ENCODE measurements at places on chromosomes 13 and 19.

GRCh38 chr13:22757530-22758120 lies 423.2 kb upstream of the SGCG start:
- no peak for DNase-seq

GRCh38 chr13:26498656-26499601 lies 58.6 kb upstream of the WASF3 start:
- no peak for DNase-seq

DNA sequence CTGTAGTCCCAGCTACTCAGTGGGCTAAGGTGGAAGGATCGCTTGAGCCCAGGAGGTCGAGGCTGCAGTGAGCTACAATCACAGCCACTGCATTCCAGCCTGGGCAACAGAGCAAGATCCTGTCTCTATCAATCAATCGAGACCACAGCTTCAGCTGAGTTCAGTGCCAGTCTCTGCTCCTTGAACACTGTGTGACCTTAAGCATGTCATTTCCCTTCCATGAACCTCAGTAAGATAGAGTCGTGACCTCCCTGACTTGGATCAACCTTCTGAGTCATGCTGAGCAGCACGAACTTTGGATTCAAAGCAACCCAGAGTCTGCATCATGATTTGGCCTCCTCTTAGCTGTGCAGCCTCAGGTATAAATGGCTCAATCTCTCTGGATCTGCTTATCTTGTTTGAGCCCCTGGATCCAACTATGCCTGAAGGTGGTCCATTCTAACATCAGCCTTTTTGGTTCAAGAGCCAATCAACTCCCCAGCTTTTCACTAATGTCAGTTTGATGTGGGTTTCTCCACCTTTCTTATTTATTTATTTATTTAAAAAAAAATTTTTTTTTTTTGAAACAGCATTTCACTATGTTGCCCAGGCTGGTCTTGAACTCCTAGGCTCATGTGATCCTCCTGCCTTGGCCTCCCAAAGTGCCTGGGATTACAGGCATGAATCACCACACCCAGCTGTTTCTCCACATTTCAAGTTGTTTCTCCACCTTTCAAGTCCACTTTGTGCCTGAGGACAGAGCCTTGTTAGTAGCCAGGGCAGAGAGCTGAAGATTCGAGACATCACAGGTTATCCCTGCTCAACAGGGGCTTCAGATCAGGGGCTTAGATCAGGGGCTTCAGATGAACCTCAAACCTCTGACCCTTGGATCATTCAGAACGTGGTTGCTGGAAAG lies 26.4 kb downstream of the PTPRS start:
- DNase-seq = no peak

GRCh38 chr13:99339736-99340397 lies 32.7 kb upstream of the GPR183 start:
- DNase-seq = no peak

DNA sequence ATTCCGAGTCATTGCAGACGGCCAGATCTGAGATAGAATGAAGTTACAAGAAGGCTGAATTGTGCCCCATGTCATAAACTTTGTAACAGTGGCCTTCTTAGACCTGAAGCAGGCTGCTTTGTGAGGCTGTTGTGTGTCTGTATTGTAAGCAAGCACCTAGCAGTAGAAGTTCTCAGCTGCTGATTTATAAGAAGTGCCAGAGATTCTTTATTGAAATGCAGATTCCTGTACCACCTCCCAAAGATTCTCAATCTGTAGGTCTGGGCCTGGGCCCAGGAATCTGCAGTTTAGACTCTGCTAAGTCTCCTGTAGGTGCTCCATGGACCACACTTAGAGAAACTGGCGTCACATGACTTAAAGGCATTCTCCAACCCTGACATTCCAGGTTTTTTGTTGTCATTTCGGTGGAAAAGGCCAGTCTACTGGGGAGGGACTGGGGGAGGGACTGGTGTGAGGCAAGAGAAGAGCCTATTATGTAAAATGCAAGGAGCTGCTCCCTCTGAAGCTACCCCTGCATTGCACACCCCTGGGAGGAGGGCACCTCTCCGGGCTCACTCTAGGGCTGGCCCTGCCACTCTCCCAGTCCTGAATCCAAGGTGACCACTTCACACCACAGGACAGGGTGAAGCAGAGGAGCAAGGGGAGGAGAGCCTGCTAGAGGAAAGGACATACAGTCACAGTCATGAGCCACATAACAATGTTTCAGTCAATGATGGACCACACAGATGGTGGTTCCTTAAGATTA lies 769 bp upstream of the TMEM272 start:
- DNase-seq = no peak

DNA sequence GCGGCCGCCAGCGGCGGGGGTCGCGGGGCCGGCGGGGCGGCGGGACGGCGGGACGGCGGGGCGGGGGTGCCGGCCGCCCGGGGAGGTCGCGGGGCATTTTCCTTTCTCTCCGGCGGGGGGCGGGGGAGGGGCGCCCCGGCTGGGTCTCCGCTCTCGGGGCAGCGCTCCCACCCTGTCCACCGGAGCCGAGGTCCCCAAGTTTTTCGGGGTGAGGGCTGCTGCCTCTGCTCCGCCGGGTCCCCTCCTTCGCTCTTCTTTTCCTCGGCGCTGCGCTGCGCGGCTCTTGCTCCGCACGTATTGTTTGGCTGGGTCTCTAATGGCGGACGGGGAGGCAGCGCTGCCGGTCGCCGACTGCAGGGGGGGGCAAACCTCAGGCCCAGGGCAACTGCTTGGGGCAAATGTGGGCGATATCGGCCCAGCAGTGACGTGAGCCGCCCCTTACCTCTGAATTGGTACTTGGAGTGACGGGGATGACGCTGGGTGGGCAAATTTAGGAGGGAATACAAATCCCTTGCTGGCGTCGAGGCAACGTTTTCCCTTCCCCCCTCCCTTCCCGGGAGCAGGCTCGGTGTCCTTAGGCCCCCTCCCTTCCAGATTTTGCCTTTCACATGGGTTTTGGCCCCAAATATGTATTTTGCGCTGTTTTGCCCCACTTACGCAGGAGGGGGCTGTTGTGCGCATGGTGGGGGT lies 759 bp downstream of the ZMYM2 start:
- peak; percentile 53 for DNase-seq

- no peak for DNase-seq
Observed at GRCh38 chr13:91948736-91949135, 550.3 kb downstream of the GPC5 start.

- no peak for DNase-seq
Observed at GRCh38 chr13:84659359-84659661, 777.0 kb upstream of the SLITRK1 start.

GRCh38 chr19:15671891-15672579 lies 852 bp upstream of the CYP4F12 start:
- no peak for DNase-seq

DNA sequence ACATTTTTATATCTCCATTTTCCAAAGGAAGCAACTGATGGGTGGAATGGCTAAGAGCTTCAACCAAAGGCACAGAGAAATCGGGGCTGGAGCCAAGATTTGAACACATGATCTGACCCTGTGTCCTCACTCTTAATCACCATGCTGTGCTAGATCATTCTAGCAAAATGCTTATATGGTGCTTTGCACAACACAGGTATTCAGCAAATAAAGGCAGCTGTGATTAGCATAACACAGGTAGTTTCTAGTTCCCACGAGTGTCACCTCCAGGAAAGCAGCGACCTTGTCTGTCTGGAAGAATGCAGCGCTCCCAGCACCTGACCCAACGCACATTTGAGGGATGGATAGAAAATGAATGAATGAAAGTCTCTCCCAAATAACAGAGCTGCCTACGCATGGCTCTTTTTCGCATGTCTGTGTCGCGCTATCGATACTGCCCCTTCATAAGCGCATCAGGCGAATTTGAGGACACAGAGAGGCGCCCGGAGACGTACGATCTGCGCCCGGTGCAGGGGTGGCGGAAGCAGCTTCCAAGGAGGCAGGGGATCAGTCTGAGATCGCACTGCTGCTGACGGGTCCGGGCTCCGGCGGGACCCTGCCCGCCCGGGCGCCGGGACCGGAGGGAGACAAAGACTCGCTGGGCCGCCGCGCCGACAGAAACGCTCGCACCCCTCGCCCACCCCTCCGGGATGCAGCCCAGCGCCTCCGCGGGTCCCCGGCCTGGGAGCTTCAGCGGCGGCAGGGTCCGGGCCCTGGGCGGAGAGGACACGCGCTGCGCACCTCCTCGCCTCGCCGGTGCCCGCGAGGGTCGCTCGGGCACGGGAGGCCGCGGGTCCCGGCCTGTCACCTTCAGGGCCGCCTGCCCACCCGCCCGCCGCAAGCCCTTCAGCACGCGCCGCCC lies 609 bp downstream of the EPS15L1 start:
- no peak for DNase-seq

DNA sequence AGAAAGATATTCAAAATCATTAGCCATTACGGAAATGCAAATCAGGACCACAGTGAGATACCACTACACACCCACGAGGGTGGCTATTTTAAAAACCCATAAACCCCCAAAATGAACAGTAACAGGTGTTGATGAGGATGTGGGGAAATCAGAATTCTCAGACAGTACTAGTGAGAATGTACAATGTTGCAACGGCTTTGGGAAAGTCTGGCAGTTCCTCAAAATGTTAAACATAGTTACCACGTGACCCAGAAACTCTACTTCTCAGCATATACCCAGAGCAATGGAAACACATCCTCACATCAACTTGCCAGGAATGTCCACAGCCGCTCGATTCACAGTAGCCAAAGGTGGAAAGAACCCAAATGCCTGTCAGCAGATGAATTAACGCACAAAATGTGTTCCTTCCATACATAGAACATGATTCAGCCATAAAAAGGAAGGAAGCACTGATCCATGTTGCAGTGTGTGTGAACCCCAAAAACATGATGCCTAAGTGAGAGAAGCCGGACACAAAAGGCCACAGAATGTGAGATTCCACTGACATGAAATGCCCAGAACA lies 7.0 kb downstream of the PLVAP start:
- no peak for DNase-seq

- DNase-seq = no peak
Observed at GRCh38 chr13:75647126-75647784, 11.1 kb downstream of the LMO7 start.

DNA sequence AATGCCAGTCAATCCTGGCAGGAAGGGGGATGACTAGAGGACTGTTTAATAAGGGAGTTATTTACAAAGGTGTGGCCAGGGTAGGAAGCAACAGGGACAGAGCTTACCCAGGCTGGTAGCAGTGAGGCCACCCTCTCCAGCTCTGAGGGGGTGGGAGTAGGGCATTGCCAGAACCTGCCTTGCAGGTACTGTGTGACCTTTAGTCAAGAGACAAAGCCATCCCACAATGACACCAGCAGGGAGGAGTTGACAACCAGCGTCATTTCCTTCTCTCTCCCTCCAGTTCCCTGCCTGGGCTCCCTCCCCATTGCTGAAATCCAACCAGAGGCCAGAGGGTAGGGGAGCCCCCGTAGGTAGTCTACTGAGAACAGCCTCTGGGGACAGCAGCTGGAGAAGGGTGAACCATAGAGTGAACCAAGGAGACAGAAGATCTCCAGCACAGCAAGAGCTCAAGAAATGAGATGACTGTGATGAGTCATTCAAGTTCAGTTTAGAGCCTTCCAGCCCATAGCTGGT lies 33.3 kb upstream of the SPATA13 start:
- no peak for DNase-seq

- no peak for DNase-seq
Observed at GRCh38 chr13:39444866-39445265, 158.1 kb downstream of the LHFPL6 start.

DNA sequence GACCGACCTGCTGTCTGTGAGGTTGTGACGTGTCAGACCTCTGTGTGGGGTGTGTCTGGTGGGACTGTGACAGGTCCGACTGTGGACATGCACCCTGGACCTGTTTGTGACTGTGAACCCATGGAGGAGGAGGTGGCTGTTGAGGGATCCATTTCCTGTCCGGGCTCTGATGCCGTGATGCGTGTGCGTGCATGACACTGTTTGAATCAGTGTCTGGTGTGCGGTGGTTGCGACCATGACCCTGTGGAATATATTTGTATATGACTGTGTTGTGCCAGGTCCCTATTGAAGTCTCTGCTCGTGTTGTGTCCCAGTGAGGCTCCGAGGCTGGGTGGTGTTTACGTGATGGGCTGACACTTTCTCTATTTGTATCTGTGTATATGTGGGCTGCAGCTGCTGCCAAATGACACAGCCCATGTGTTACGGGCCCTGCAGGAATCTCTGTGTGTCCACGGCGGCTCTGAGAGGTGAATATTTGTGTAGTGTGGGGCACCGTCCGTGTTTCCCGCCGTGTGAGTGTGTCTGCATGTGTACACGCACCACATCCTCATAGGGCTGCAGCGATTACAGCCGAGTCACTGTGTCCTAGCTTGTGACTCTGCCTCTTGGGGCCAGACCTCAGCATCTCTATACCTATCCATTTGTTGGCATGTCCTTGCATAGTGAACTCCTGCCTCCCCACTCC lies 18.3 kb downstream of the CCDC97 start:
- DNase-seq = no peak

- DNase-seq = no peak
Observed at GRCh38 chr19:18174983-18175382, 1.4 kb downstream of the IFI30 start.

DNA sequence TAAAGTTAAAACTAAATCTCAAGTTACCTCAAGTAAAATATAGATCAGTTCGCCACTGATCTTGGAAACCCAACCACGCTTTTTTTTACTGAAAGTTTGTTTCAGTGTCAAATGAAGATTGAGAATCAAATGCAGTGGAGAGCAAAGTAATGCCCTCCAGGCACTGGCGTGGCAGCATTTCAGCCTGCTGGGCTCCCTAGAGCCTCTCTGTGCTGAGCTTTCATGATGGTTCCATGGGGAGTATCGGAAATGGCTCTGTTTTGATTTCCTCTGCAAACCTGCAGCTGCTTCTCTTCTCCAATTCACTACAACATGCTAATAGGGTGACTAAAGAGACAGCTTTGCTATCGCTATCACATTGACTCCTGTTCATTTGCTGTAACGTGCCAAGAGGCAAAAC lies 141.6 kb downstream of the FGF14 start:
- DNase-seq = no peak

DNA sequence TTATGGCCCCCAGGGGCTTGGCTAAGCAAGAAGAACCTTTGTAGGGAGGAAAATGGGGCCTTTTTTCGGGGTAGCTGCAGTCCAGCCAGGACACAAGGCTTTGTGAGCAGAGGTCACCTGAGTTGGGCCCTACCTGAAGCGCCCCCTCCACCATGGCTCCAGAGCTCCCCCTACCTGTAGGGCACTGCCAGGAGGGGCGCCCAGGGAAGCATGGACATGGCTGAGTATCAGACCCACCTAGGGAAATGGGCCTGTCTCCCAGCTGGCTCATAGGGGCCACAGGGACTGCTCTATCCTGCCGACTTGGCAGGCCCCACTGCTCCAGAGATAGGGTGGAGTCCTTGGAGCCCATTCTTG lies 9.0 kb upstream of the CEBPA start:
- DNase-seq = no peak

- DNase-seq = no peak
Observed at GRCh38 chr13:18235172-18235571, 946.5 kb downstream of the TUBA3C start.

GRCh38 chr13:40981361-40981760 lies 37.8 kb downstream of the ELF1 start:
- DNase-seq = no peak

Data from activated naive CD4-positive, alpha-beta T cell (primary cell).